Activated CD8-positive, alpha-beta memory T cell treated with anti-CD3 and anti-CD28 coated beads for 48 hours (primary cell): ENCODE measurements at places on chromosomes 3 and 15.

GRCh38 chr3:86963611-86964010 lies 27.3 kb downstream of the VGLL3 start:
- no peak for DNase-seq

DNA sequence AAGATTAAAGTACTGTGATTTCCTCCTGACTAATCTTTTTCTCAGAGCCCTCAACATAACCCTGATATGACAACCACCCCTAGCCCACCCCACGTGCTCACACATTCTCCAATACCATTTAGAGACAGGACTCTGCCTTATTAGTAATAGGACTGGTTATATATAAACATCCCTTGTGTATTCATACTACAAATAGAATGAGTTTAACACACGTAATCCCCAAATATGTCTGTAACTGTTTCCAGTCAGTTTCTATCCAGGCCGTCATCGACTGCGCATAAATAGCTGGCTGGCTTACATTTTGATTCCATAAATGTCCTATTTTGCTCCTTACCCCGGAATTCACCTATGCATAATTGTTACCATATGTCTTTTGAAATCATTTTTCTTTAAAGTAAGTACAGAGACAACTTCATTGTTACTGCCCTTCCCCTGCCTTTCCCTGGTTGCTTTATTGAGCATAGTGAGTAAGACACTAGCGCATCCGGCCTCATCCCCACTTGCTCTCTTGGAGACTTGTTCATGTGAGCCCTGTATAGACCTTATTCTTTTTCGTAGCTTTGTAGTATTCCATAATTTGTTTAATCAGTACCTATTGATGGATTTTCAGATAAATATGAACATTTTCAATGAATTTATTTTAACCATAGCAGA lies 3.5 kb upstream of the P2RY14 start:
- DNase-seq = no peak

- no peak for DNase-seq
Observed at GRCh38 chr15:36659917-36660316, 80.5 kb downstream of the CDIN1 start.

DNA sequence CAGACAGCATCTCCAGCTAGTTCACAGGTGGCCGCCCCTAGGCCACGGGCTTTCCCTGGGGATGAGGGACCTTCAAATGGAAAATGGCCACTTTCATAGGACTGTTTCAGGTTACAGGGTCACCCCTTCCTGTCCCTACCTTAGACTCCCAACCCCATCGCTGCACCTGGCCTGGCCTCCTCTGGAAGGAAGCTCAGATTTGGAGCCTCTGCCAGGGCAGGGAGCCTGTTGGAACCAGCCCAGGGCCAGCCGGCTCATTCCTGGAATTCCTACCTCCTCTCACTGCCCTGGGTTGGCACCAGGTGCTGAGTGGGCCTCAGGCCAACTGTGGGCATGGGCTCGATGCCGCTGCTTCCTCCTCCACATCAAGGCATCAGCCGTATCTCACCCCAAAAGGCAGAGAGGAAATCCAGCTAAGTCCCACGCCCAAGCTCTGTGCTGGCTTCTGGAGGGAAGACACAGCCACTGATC lies 42.2 kb downstream of the KLHL25 start:
- no peak for DNase-seq

- no peak for DNase-seq
Observed at GRCh38 chr15:90519688-90520087, 10.0 kb upstream of the CRTC3 start.

DNA sequence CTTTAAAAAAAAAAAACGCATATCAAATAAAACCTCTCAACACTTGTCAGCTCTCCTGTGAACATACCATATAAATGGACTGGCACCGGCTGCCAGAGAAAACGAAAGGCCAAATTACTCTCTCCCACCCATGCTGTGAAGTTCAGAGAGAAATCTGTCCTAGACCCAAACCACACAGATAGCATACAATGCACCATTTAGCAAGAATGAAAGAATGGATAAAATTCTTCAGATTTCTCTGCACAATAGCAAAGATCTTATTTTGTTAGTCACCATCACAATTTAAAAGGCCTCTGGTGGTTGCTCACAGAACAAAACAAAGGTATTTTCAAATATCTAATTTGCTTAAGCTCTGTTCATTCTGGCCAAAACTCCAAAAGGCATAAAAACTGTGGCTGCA lies 93.9 kb upstream of the BHLHE40 start:
- no peak for DNase-seq

- DNase-seq = no peak
Observed at GRCh38 chr3:183532620-183533411, 22.7 kb downstream of the KLHL6 start.

- DNase-seq = no peak
Observed at GRCh38 chr15:100642213-100642949, 40.0 kb downstream of the ASB7 start.

GRCh38 chr3:46876313-46877300 lies 914 bp upstream of the PTH1R start:
- no peak for DNase-seq
